ENCODE measurements at places on chromosomes 2 and 18.

DNA sequence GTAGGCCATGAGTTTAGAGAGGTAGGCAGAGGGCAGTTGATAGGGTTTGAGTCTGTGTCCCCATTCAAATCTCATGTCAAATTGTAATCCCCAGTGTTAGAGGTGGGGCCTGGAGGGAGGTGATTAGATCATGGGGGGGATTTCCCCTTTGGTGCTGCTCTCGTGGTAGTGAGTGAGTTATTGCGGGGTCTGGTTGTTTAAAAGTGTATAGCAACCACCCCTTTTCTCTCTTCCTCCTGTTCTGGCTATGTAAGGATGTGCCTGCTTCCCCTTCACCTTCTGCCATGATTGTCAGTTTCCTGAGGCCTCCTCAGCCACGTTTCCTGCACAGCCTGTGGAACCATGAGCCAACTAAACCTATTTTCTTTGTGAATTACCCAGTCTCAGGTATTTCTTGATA, 25.5 kb downstream of the MARCHF4 start:
- DNase-seq = no peak

DNA sequence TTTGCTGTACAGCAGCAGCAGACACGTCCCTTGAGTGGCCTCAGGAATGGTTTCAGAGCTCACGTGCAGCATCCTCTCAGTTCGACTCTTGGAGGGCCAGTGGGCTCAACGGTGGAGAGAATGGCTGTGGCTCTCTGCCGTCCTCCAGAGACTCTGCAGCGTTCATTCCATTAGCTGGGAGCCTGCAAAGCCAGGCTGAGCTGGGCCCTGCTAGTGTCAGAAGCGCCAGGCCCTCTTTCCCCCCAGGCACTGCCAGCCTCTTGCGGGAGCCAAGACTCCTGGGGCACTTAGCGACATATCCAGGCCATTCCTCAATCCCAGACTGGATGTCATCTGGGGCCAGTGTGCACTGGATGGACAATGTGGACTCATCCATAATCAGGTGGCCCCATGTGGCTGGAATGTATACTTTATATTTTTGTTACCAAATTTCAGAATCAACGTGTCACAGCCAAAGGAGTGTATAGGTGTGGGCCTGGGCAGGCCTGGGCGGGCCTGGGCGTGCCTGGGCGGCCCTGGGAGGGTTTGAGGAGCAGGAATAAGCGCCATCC, 125.1 kb upstream of the EPAS1 start:
- DNase-seq = no peak

DNA sequence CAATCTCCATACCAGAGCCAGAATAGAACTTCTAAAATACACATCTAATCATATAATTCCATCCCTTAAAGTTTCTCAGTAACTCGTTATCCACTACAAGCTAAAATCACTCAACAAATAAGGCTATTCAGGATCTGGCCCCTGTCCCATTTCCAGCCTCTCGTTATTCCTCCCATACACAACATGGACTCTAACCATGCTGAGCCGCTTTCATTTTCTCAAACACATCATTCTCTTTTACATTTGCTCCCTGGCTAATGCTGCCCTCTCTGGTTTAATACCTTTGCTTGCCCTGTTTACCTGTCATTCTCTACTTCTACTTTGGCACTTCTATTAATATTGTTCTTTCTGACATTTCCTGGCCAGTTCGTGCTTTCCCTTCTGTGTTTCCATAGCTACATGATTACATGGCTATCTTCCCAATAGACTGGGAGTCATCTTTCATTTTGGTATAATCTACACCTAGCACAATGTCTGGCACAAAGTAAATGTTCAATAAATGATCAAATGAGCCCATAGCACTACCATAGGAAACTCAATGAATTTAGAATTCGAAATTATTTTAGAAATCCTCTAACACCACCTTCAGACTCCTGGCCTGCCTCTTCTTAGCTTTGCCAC, 163.6 kb upstream of the VRK2 start:
- DNase-seq = no peak

DNA sequence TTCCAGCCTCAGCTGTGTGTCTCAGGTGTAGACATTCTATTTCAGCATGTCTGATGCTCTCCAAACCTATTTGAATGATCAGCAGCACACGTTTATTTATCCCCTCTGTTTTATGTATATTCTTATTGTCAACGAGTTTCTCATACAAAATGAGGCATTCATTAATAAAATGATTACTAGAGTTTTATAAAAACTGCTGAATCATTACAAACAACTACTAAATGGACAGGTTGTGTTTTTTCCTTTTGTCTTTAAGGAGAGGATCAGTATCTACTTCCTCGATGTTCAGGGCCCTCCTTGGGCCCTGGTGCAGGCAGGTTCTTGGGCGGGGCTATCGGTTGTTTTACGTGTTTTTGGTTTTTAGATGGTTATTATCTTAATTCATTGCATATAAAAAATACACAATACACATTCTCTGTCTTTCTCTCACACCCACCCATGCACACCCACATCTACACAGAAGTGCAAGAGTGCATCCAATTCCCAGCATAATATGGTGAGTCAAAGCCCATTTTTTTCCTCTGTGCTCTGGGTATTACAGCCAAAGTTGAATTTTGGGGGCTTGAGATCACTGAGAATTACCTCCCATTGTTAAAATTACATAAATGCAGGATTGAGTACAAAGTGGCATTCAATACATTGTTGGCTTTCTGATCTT, 24.2 kb downstream of the LPIN1 start:
- no peak for DNase-seq

DNA sequence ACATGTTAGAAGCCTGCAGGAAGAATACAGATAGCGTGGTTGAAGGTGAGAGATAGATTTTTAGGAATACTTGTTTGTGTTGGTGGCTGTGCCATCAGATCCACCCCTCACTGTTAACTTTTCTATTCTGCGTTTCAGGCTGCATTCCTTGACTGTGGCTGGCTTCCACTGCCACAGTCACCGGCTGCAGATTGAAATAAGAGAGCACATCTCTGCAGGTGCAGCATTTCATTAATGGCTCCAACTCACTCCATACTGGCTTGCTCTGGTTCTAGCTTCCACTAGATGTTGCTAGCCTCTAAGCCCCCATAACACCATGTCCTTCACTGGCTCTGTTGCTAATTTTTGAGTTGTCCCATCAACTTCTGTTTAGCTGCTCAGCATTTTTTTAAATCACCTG, 286.5 kb downstream of the CPS1 start:
- no peak for DNase-seq

GRCh38 chr2:96500385-96501066, 4.6 kb downstream of the NEURL3 start:
- no peak for DNase-seq

- DNase-seq = no peak
Measured at GRCh38 chr2:191010887-191011885, 2.8 kb downstream of the STAT1 start.

- DNase-seq = peak; percentile 46
Measured at GRCh38 chr18:49764032-49764431, 49.3 kb downstream of the ACAA2 start.

DNA sequence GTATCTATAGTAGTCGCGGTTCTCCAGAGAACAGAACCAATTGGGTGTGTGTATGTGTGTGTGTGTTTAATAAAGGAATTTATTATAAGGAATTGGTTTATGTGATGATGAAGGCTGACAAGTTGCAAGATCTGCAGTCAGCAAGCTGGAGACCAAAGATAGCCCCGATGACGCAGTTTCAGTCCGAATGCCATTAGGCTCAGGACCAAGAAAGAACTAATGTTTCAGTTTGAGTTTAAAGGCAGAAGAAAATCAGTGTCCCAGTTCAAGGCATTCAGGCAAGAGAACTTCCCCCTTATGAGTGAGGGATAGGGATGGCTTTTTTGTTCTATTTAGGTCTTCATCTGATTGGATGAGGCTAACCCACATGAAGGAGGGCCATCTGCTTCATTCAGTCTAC, 221.6 kb downstream of the HNMT start:
- no peak for DNase-seq

- DNase-seq = no peak
Measured at GRCh38 chr18:43485545-43485963, 208.3 kb upstream of the SYT4 start.

- DNase-seq = no peak
Measured at GRCh38 chr2:160737247-160737646, 243.6 kb upstream of the RBMS1 start.

- DNase-seq = no peak
Measured at GRCh38 chr2:231530099-231531011, at the start of gene NMUR1. Gene NMUR1, minus strand, starts transcription at chr2:231530445. Its CDS starts 84 bp downstream, at chr2:231530361.

DNA sequence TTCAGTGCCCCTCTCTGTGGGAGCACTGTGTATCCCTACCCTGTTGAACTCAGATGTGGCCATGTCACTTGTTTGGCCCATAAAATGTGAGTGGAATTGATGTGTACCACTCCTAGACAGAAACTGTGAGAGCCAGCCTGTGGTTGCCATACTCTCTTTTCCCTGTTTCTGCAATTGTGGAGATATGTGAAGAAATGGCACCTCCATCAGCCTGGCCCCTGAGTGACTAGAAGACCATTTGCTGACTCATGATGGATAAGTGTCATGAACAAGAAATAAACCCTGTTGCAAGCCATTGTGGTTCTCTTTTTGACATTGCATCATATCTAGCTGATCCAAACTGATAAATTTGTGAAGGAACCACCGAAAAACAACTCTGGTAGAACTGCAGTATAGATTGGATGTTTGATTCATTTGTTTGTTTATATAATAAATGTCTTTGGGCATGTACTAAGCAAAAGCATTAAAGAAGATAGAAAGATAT, 214.5 kb upstream of the FBXO11 start:
- DNase-seq = no peak
